ENCODE measurements at places on chromosomes 6 and 20.

GRCh38 chr6:162615016-162615705 lies 112.4 kb downstream of the PRKN start:
- no peak for DNase-seq

GRCh38 chr6:2828629-2829028 lies 13.0 kb downstream of the SERPINB1 start:
- no peak for DNase-seq

GRCh38 chr20:6959900-6960312 lies 192.4 kb downstream of the BMP2 start:
- DNase-seq = no peak

- no peak for DNase-seq
Measured at GRCh38 chr20:32056708-32057483, 4.9 kb downstream of the HCK start.

GRCh38 chr6:150547502-150548222 lies 52.0 kb upstream of the PLEKHG1 start:
- no peak for DNase-seq

DNA sequence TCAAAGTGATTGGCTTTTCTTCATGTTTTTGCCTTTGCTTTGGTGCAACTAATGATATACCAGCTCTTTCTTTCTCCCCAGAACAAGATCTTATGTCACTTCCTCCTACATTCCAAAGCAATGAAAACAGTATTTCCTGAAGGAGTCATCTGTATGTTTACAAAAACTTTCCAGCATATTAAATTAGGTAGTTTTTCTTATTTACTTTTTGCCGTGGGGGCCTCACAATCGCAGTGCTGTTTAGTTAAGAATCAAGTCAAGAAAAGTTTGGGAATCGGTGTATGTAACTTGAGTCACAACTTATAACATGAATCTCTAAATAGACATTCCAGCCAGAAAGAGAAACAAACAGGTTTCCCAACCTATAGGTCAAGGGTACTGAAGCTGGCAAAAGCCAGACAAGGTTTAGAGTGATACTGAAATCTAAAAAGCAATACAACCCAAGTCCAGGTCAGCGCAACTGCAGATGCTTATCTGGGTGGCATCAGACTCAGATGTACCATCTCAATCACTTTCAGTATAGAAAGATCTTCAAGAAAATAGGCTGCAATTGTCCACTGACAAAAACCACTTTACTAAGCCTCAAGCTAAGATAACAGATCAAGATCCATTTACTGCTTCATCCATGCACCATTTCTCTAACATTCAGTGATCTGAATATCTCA lies 63.6 kb downstream of the IPCEF1 start:
- DNase-seq = no peak

- DNase-seq = no peak
Measured at GRCh38 chr6:74931558-74931957, 274.3 kb downstream of the COL12A1 start.

DNA sequence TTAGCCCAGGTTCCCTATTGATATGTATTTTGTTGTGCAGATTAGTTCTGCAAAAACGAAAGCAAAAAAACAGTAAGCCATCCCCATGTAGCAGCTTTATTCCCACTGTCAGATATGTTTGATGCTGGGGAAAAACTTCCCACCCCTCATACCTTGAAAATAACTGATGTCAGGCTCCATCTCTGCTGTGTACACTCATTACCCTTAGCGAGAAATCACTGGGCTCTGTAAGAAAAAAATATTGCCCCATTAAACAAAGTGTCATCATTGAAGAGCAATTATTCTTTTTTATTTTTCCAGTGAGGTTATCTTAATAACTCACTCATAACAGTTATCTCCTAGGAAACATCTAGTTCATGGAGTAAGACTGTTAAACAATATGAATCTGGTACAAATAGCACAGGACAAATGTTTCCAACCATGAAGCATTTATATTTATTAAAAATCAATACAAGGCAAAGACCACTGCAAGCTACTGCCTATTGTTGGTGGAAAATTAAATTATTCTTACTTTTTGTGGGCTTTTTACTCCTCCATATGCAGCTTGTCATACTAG lies 268.8 kb downstream of the LMBRD1 start:
- DNase-seq = no peak

- DNase-seq = no peak
Measured at GRCh38 chr20:48695738-48696137, 132.1 kb downstream of the PREX1 start.

- DNase-seq = no peak
Measured at GRCh38 chr20:19737025-19737424, 21.0 kb upstream of the RIN2 start.

GRCh38 chr6:42834056-42834455 lies 45.4 kb upstream of the RPL7L1 start:
- DNase-seq = no peak

DNA sequence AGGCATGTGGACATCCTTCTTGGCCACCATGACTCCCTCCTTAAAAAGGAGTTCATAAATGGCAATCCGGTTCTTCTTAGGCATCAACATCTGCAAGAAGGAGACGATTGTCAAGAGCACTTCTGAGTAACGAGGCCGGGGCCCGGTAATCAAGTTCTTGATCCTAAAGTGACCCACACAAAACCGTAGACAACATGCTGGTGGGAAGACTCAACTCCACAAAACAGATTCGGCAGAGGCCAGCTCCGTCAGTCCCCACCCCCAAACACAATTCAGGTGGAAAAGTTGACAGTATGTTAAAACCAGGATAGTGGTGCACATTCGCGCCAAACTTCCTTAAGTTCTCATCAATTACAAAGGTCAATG lies 754 bp downstream of the RPS10 start:
- DNase-seq = no peak

DNA sequence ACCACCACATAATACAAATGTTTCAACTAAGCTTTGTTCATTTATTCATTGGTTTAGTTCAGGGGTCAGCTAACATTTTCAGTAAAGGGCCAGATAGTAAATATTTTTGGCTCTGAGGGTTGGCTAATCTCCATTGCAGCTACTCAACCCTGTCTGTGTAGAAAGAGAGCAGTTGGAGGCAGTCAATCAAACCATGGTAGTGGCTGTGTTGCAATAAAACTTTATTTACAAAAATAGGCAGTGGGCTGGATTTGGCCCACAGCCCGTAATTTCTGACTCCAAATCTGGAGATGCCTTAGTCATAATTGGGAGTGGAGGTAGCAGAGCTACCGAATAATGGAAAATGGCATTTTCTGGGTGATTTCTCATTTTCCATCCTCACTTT lies 242.5 kb upstream of the ZFP64 start:
- no peak for DNase-seq

DNA sequence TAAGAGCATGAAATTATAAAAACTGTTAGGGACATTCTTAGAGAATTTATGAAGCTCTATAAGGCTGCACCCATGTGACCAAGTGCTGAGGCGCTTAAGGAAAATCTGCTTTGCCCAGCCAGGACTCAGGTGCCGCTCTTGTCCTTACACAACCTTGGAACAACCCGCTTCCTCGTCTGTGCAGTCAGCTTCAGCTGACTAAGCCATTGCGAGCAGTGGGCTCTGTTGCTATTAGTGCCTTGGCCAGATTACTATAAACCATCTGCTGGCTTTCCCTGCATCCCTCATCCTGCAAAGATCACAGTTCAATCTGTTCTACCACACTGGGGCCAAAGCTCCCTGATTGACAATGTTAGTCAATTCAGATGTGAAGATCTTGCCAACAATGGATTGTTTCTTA lies 89.1 kb upstream of the E2F3 start:
- no peak for DNase-seq

- no peak for DNase-seq
Measured at GRCh38 chr6:148250975-148251685, 91.5 kb upstream of the SASH1 start.

GRCh38 chr20:38680500-38681306 lies 43.6 kb upstream of the SLC32A1 start:
- peak; percentile 16 for DNase-seq

DNA sequence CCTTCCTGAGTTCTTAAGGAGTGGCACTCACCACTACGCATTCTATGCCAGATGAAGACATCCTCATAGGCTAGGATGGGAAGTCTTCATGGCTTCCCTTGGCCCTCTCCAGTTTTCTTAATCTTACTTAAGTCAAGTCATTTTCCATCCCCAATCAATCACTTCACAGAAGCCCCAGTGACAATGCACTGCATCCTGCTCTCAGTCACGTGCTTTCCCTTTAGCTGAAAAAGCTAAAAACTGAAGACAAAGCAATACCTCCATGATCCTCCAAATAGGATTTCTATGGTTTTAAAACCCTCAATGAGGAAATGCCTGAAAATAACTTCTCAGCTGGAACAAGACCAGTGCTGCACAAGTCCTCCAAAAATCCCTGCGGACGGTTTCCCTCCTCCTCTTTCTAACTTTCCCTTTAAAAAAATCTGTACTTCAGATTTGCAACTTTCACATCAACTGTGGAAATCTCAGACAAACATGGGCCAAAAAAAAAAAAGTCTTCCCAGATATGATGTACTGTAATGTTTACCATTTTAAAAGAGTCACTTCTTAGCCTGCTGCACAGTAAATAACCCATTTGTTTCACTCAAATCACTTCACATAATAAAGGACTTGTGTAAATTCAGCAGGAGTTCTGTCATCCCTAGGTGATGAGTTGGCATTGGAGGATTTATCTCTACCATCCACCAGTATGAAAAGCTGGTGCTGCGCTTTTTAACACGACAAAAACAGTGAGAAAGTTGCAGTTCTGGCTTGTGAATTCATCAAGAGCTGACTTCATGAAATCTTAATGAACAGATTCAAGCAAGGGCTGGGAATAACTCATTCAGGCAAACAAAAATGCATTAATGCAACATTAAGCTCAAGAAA lies 590.0 kb upstream of the NOX3 start:
- DNase-seq = no peak

DNA sequence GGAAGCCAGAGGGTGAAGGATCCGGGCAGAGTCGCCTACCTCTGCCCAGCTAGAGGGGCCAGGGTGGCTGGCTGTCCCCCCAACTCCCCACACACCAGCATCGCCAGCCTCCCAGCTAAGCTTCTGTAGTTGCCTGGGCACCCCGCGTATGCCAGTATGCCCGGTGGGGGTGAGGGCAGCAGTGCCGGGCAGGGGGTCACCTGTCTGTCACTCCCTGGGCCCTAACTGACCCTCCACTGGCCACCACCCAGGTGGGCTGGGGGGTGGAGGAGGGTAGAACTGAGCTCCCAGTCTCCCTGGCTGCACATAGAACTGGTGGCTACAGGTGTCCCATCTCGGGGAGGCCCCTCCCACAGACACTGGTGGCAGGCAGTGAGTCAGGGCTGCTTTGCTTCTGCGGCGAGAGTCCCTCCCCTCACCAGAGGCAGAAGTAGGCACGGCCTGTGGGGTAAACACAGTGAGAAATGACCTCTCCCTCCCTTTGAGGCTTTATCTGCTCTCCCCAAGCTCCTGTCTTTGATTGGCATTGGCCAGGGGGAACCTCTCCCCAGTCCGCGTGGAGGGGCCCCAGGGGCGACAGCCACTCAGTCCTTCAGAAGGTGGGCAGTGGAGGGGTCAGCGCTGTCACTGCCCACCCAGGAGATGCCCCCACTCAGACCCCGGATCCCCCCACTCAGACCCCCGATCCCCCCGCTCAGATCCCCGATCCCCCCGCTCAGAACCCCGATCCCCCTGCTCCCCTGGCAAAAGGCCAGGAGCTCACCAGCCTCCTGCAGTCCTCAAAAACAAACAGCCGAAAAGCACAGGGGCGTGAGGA lies 2.5 kb downstream of the NTSR1 start:
- no peak for DNase-seq

- no peak for DNase-seq
Measured at GRCh38 chr20:43710370-43711044, 16.3 kb downstream of the GTSF1L start.

DNA sequence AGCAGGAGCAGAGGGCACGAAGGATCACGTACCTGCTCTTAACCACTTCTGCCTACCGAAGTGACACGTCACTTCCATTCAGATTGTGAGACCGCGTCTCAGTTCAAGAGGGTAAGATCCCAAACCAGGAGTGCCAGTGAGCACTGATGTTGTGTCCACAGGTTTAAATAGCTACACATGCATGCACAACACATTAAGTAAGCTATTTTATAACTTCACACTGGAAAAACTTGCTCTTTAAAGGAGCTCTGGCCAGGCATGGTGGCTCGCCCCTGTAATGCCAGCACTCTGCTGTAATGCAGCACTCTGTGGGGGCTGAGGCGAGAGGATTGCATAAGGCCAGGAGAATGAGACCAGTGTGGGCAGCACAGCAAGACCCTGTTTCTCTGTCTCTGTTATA lies 21.1 kb downstream of the ABHD12 start:
- no peak for DNase-seq

DNA sequence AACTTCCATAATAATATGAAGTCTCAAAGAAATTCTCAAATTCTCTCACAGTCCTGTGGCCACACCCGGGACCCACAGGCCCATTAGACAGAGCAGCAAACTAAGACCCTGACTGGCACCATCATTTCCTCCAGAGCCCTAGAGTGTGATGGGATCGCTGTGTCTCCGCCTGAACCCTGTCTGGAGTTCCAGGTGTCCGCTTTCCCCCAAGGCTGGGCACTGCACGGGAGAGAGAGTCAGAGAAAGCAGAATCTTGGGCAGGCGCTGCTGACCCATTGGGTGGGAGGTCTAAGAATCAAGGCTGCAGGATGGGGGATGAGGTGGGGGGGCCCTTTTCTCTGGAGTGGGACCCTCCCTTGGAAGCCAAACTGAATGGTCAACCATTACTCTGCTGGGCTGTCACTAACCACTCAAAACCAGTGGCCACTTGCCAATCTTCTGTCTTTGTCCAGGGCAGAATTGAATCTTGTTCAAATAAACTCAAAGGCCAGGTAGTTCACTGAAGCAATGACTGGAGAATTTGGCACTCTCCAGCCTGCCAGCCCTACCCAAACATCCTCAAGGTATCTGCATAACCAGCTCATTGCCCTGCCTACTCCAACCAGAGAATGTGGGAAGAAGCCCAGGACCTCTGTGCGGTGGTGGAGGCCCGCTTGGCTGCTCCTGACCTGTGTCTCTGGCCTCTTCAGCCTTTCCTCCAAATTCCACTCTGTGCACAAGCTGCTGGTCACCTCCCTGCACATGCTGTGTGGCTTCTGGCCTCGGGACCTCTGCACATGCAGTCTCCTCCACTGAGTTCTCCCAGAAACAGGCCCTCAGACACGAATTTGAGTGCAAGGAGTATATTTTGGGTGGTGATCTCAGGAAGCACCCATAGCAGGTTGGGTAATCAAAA lies 141.1 kb downstream of the CEBPB start:
- DNase-seq = no peak

DNA sequence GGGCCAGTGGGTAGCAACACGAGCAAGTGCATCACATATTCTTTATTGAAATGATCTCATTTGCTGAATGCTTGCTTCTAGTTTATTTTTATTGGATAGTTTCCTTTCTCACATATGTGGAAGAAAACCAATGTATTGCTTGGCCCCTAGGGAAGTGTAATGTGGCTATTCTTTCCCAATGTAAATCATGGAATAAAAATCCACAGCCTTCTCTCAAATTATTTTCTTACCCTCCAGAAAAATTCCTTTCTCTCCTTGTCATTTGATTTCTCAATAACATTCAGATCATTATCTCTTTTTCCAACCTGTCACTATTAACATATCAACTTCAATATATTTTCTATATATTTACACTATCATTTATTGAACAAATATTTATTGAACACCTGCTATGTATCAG lies 51.9 kb upstream of the PTPRK start:
- DNase-seq = no peak
